B cell (primary cell): ENCODE measurements at places on chromosomes 1 and 21.

GRCh38 chr1:42266253-42267135 is 68.5 kb downstream of the FOXJ3 start:
- H3K4me1 ChIP-seq: peaks cover 8% of the 10 kb centered on the region
- H3K36me3 ChIP-seq: peaks cover 2% of the 10 kb centered on the region
- no peaks in the 10 kb centered on the region for H3K27me3 ChIP-seq
- DNase-seq: no peak
- H3K27ac ChIP-seq: no peak overlapping the region

DNA sequence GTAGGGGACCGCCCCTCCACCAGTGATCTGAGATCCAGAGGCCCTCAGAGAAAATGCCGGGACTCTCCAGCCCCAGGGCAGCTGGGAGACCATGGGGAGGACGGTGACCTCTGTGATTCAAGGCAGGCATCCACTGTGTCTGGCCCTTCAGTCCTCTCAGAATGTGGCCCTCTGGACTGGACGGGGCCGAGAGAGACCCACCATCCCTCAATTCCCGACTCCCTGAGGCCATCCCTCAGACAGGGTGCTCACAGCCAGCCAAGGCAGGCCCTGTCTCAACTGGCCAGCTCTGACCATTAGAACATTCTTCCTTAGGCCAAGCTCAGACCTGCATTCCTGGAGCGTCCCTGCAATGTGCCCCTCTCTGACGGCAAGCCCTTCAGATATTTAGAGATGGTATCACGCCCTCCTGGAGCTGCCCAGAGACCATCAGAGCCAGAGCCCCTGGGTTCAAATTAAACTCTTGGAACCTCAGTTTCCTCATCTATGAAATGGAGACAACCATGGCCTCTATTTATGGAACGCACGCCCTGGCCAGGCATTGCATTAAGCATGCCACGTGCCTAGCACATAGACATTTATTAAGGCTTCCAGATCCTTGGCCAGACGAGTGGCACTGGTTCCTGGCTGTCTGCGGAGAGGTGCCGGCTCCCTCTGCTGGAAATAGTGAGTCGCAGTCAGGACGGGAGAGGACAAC is 9.6 kb upstream of the EPS8L3 start:
- H3K4me3 ChIP-seq: no peak overlapping the region
- H3K36me3 ChIP-seq: no peaks in the 10 kb centered on the region
- peak; percentile 79 for DNase-seq
- H3K27ac ChIP-seq: no peak overlapping the region
- H3K4me1 ChIP-seq: no peaks in the 10 kb centered on the region

GRCh38 chr1:106620521-106620954 is 435.9 kb upstream of the PRMT6 start:
- H3K4me1 ChIP-seq: no peaks in the 10 kb centered on the region
- H3K27ac ChIP-seq: no peak overlapping the region
- H3K36me3 ChIP-seq: no peaks in the 10 kb centered on the region
- H3K27me3 ChIP-seq: no peaks in the 10 kb centered on the region
- H3K4me3 ChIP-seq: no peak overlapping the region

GRCh38 chr1:165844114-165844798 is 16.8 kb downstream of the UCK2 start:
- peaks cover 11% of the 10 kb centered on the region for H3K4me1 ChIP-seq
- H3K36me3 ChIP-seq: no peaks in the 10 kb centered on the region
- no peak overlapping the region for H3K27ac ChIP-seq
- H3K4me3 ChIP-seq: no peak overlapping the region
- no peaks in the 10 kb centered on the region for H3K27me3 ChIP-seq
- no peak for DNase-seq

GRCh38 chr1:5490635-5491034 is 501.6 kb downstream of the NPHP4 start:
- DNase-seq: no peak
- H3K27ac ChIP-seq: no peak overlapping the region
- no peaks in the 10 kb centered on the region for H3K36me3 ChIP-seq
- H3K4me1 ChIP-seq: no peaks in the 10 kb centered on the region
- H3K4me3 ChIP-seq: no peak overlapping the region

- H3K4me1 ChIP-seq: peaks cover 7% of the 10 kb centered on the region
- no peaks in the 10 kb centered on the region for H3K36me3 ChIP-seq
- DNase-seq: no peak
These were observed 77.4 kb upstream of the BMP8A start for GRCh38 chr1:39413902-39414528.

GRCh38 chr1:206495011-206495461 is 12.3 kb upstream of the RASSF5 start:
- H3K27me3 ChIP-seq: no peaks in the 10 kb centered on the region
- H3K4me3 ChIP-seq: no peak overlapping the region
- no peak for DNase-seq

DNA sequence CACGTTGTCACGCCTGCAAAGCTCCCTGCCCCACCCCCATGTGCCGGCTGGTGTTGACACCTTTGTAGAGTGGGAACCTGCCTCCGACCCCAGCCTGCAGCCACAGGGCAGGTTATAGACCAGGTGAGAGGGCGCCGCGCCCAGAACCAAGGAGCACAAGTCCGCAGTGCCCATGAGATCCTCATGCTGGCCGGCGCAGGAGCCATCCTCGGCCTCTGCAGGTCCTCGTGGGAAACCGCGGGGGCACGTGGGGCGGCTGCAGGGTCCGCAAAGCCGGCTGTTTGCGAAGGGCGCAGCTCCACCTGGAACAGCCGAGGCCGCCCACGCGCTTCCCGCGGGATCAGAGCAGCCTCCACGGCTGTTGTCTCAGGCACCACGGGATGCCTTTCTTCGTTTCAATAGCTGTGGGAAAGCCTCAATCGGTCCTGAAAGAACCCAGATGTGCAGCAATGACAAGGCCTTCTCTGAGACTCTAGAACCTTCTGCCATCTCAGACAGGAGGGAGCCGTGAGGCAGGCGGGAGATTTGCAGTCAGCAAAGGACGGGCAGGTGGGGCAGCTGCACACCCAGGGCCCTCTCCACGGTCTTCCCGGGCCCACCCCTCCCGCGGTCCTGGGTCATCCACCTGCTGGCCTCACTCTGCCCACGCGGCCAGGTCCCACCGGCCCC is 29.9 kb downstream of the POFUT2 start:
- no peak for DNase-seq
- H3K27ac ChIP-seq: no peak overlapping the region
- no peaks in the 10 kb centered on the region for H3K27me3 ChIP-seq
- no peak overlapping the region for H3K4me3 ChIP-seq
- H3K4me1 ChIP-seq: peaks cover 6% of the 10 kb centered on the region
- H3K36me3 ChIP-seq: no peaks in the 10 kb centered on the region

- DNase-seq: no peak
- no peaks in the 10 kb centered on the region for H3K36me3 ChIP-seq
- no peaks in the 10 kb centered on the region for H3K27me3 ChIP-seq
These were observed 122.4 kb downstream of the TOMM20 start for GRCh38 chr1:235006132-235006721.

DNA sequence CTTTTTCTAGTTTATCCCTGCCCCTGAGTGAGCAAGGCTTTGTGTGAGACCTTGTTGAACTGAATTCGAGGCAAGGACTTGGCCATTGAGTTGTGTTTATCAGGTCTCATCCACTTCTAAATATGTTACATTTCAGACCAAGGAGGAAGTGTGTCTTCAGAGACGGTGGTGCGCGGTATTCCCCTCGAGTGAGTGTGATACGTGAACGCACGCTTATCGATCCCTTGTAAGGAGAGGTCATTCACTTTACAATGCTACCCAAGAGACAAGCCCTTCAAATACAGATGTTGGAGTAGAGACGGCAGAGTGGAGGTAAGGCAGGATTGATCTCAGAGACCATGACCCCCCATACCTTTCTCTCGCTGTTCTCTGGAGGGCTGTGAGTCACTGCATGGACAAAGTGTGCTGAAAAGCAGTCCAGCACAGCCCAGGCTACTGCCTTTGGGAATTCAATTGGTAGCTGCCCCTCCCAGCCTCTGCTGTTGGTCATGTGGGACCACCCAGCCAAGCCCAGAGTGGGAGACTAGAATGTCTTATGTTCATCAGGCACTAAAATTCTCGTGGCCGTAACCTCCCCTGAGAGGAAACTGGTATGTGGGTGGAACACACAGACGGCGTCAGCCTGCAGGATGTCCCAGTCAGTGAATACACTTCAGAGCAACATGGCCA is 16.3 kb upstream of the MTARC1 start:
- no peaks in the 10 kb centered on the region for H3K36me3 ChIP-seq
- H3K27ac ChIP-seq: peak overlapping the region; percentile 100
- no peaks in the 10 kb centered on the region for H3K27me3 ChIP-seq
- peaks cover 21% of the 10 kb centered on the region for H3K4me1 ChIP-seq
- DNase-seq: peak; percentile 80

DNA sequence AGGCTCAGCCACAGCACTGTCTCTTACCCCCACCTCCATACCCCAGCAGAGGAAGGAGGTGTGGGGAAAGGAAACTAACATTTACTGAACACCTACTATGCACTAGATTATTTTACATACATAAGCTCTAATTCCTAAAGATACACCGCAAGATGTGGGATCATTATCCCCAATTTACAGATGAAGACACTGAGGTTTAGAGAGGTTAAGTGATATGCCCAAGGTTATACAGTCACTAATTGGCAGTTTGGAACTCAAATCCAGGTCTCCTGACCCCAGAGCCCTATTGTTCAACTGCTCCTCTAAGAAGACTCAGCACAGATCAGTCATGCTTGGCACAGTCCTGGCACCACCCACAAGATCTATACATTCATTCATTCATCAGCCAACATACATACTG is 3.7 kb upstream of the TENT5B start:
- no peak for DNase-seq
- H3K4me1 ChIP-seq: peaks cover 21% of the 10 kb centered on the region
- peaks cover 15% of the 10 kb centered on the region for H3K27me3 ChIP-seq
- no peaks in the 10 kb centered on the region for H3K36me3 ChIP-seq
- H3K27ac ChIP-seq: no peak overlapping the region
- H3K4me3 ChIP-seq: no peak overlapping the region

DNA sequence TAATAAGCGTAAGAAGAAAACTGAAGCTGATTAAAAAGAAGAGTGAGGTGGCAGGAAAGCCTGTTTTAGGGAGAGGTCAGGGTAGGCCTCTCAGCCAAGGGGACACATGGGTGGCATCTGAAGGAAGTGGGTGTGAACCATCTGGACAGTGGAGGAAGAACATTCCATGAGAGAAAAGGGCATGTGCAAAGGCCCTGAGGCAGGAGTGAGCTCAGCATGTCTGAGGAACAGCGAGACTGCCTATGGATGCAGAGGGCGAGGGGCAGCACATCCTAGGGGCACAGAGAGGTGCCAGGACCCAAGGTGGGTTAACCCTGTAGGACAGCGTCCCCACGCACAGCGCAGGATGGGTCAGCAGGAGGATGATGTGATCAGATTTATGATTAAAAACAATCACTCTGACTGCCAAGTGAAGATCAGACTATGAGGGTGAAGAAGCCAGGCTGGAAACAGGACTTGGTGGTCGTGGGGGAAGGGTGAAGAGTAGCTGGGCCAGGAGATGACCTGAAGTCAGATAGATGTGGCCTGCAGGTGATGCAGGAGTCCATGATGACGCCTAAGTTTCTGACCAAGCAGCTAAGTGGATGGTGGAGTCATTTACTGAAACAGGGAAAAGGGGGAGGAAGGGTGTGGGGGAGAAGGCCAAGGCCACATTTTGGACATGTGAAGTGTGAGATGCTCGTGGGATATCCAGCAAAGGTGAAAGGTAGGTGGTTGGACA is 37.9 kb downstream of the PABPC4 start:
- no peak overlapping the region for H3K4me3 ChIP-seq
- H3K27ac ChIP-seq: no peak overlapping the region
- H3K4me1 ChIP-seq: peaks cover 27% of the 10 kb centered on the region
- H3K36me3 ChIP-seq: peaks cover 11% of the 10 kb centered on the region
- DNase-seq: no peak
- no peaks in the 10 kb centered on the region for H3K27me3 ChIP-seq
